ENCODE measurements at places on chromosomes 4 and X. TPM values are rescaled to one million over a fixed set of nuclear protein-coding genes. Genes with fewer than 3 reads are reported as not detected.

The EGFL6 gene
- polyA plus RNA-seq: 0.52 TPM

The FRMD7 gene
- 1.2 TPM for polyA plus RNA-seq

The VSIG4 gene
- polyA plus RNA-seq: not detected

The FGFBP2 gene
- polyA plus RNA-seq: not detected

The SLC2A9 gene
- not detected for polyA plus RNA-seq

The MTNR1A gene
- not detected for polyA plus RNA-seq

The ETDA gene
- 1.6 TPM for polyA plus RNA-seq

The UNC5C gene
- polyA plus RNA-seq: 0.56 TPM

The PASD1 gene
- polyA plus RNA-seq: not detected

The SUPT20HL1 gene
- polyA plus RNA-seq: not detected

The USP17L18 gene
- polyA plus RNA-seq: not detected

The UGT2B15 gene
- not detected for polyA plus RNA-seq

The HELQ gene
- 18.0 TPM for polyA plus RNA-seq

The PTCHD1 gene
- 10.0 TPM for polyA plus RNA-seq

The BEND2 gene
- polyA plus RNA-seq: not detected

The USP26 gene
- polyA plus RNA-seq: not detected

The FHL1 gene
- 268 TPM for polyA plus RNA-seq

The HELT gene
- not detected for polyA plus RNA-seq

The PPA2 gene
- 151 TPM for polyA plus RNA-seq

The HOPX gene
- polyA plus RNA-seq: 2.0 TPM

The TLR1 gene
- polyA plus RNA-seq: not detected

The CFP gene
- 2.7 TPM for polyA plus RNA-seq

The TMPRSS11F gene
- polyA plus RNA-seq: not detected

The NLGN3 gene
- polyA plus RNA-seq: 11.7 TPM

The DMRTC1B gene
- polyA plus RNA-seq: 2.7 TPM

The KLHL13 gene
- 15.7 TPM for polyA plus RNA-seq

The SLC4A4 gene
- 9.2 TPM for polyA plus RNA-seq

The STPG2 gene
- polyA plus RNA-seq: not detected

The STK32B gene
- 42.8 TPM for polyA plus RNA-seq

The REST gene
- 2.8 TPM for polyA plus RNA-seq

The AADAT gene
- 79.3 TPM for polyA plus RNA-seq

The PROM1 gene
- 2.3 TPM for polyA plus RNA-seq

The UCHL1 gene
- polyA plus RNA-seq: 5,212 TPM

The RPA4 gene
- polyA plus RNA-seq: not detected

The FAM9B gene
- polyA plus RNA-seq: not detected

The GJB1 gene
- 0.18 TPM for polyA plus RNA-seq

The RADX gene
- 67.5 TPM for polyA plus RNA-seq

The NAP1L5 gene
- polyA plus RNA-seq: 53.1 TPM

The EXOC1L gene
- polyA plus RNA-seq: not detected

The MAGEB5 gene
- not detected for polyA plus RNA-seq
